Activated CD8-positive, alpha-beta memory T cell treated with anti-CD3 and anti-CD28 coated beads for 1 hour (primary cell): ENCODE measurements at places on chromosomes 6 and 20.

DNA sequence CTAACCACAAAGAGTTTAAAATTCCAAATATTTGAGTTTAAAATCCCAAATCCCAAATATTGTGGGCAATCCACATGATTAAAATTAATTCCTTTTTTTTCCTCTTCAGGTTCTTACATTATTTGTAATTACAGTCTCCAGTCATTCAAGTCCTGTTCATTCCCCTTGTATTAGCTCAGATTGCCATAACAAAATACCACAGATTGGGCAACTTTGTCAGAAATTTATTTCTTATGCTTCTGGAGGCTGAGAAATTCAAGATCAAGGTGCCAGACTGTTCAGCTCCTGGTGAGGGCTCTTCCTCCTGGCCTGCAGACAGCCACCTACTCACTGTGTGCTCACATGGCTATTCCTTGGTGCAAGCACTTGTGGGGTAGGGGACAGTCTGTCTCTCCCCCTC lies 105.5 kb downstream of the ARMC2 start:
- no peak for DNase-seq

GRCh38 chr6:110778333-110778732 lies 36.9 kb downstream of the CDK19 start:
- DNase-seq: no peak

DNA sequence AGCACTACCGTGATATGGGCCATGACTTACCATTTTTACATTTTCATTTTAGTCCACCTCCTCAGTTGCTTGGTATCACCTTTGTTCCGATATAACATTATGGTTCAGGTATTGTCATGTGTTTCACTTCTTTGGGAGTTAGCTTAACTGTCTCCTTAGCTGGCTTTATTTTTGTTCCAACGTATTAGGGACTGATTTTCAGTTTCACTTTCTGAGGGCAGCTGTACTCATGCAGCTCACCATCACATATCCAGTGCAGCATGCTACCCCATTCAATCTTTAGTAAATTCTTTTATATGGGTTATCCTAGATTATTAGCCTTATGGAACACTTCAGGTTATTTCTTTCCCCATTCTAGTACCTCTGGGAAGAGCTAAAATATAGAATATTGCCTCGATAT lies 362.2 kb upstream of the IRAK1BP1 start:
- DNase-seq: no peak

- DNase-seq: no peak
These were observed 16.1 kb upstream of the ASF1A start for GRCh38 chr6:118877806-118878205.

DNA sequence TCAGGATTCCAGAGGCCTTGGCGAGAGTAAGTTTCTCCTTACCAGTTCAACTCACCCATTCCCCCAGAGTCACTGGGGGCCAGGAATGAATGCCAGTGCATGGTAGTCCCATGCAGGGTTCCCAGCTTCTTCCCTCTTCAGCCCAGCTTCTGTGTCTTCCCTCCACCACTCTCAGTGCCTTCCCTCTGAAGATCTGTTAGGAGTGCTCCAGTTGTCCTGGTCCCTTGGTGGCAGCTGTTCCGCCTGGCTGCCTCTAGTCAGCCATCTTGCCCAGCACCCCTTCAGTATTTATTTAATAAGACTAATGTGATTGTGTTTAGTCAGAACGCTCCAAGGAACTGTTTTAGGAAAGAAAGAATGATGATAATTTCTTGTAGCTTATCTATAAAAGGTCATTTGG lies 23.1 kb downstream of the FIG4 start:
- DNase-seq: no peak

- DNase-seq: no peak
These were observed 154.8 kb upstream of the KCNQ5 start for GRCh38 chr6:72466971-72467566.

- no peak for DNase-seq
These were observed 37.5 kb upstream of the KLHL31 start for GRCh38 chr6:53703047-53703446.

DNA sequence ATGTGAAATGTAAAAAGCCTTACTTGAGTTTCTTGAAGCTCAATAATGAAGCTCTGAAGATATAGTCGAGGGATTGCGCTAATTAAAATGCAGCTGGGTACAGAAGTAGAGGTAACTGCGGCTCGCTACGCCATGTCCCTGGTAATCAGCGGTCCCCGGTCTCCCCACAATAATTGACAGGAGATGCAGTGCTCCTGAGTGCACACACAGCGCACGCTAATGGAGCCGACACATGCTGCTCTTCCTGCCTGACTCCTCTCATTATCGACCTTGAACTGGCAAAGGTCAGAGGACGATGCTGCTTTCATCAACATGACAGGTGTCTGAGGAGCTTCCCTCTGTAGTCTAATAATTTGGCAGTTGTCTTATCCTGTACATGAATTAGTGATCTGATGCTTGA lies 365.9 kb downstream of the RNF144B start:
- no peak for DNase-seq

- no peak for DNase-seq
These were observed 76.9 kb downstream of the NCOA3 start for GRCh38 chr20:47578543-47578942.

- DNase-seq: no peak
These were observed 910.8 kb downstream of the C6orf118 start for GRCh38 chr6:164398647-164399046.

- no peak for DNase-seq
These were observed 106.4 kb downstream of the SNX5 start for GRCh38 chr20:17862171-17862570.

GRCh38 chr6:140766999-140767398 lies 1365.7 kb upstream of the GJE1 start:
- DNase-seq: no peak

GRCh38 chr20:3672547-3673171 lies 9.2 kb downstream of the ADAM33 start:
- DNase-seq: no peak

DNA sequence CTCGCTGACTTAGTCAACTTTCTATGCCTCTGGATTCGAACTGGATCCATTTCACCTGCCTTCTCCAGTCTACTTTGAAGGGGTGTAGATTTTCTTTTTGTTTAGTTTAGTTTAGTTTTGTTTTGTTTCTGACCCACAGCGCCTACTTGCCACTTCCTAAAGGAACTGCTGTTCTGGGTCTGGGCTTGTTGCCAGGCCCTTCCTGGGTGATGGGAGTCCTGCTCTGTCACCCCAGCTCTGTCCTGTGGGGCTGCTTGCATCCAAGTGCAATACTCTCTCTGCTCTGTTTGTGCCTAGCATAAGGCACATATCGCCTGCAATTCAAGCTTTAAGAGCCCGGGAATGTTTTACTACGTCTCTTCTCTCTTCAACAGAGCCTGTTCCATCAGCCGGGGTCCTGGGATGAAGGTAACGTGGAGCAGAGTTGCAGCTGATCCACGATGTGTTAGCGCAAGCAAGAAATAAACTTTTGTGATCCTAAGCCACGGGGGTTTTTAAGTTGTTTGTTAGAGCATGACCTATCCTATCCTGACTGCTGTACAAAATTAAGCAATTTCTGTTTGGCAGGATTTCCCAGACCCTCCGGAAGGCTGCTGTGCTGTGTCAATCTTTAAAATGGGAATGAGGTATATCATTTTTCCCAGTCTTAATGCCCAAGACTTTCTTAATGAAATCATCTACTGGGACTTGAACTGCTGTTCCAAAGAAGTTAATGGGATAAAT lies 30.9 kb upstream of the TAGAP start:
- DNase-seq: no peak

- no peak for DNase-seq
These were observed 11.1 kb downstream of the YWHAB start for GRCh38 chr20:44896583-44896982.

- DNase-seq: no peak
These were observed 1.1 kb upstream of the TMEM74B start for GRCh38 chr20:1185790-1186334.

- DNase-seq: no peak
These were observed 796.7 kb downstream of the QKI start for GRCh38 chr6:164211254-164211653.

- no peak for DNase-seq
These were observed 11.6 kb downstream of the GPR31 start for GRCh38 chr6:167146135-167146534.

- no peak for DNase-seq
These were observed 16.3 kb downstream of the LRRC1 start for GRCh38 chr6:53811082-53811481.

DNA sequence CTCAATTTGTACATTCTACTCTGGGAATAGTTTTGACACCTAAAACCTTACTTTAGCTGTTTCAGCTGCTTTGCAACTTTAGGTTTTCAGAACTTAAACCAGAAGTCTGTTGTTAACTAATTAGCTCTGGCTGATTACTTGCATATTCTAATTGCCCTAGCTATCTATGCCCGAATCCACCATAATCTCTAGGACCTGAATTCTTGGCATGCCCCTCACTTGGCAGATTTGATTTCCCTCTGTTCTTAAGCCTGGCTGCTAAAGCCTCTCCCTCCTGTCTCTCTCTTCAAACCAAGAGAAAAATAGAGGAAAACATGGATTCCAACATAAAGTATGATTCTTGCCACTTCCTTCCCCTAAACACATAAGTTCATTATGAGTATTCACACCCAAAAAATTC lies 35.0 kb upstream of the LIN28B start:
- no peak for DNase-seq

- DNase-seq: no peak
These were observed 357.5 kb downstream of the HDGFL1 start for GRCh38 chr6:22926790-22927354.

- DNase-seq: no peak
These were observed at the start of gene CASS4 for GRCh38 chr20:56411759-56412472. TSS of gene CASS4 (plus strand) at chr20:56412260. CDS start at chr20:56412459, 199 bp downstream.

DNA sequence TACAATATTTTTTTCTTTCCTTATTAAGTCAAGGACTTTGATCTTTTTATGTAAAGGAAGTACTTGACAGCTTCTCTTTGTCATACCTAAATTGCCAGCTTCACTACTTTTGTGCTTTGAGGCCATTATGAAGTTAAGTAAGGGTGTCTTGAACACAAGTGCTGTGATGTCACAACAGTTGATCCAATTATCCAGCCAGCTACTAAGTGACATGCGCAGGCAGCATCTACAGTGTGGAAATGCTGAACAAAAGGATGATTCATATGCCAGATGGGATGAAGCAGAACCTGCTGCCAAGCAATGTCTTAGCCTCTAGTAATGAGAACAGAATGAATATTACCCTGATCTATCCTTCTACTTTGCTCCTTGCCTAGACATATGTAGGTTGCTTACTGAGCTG lies 68.3 kb upstream of the TMEM244 start:
- no peak for DNase-seq

DNA sequence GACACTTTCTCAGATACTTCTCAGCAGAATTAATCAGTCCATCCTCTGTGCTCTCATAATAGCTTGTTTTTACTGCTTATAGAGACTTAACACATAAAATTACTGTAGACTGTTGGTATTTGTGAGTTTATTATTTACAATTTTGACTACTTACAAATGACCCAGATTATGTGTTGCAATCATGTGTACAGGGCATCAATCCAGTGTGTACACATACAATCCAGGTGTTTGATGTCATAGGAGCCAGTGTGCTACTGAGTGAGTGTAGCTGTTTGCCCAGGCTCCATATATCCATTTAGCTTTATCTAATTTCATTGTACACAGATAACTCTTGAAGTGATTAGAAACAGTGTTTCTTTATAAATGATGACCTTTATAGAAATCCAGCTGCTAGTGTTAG lies 31.3 kb downstream of the TRMT11 start:
- no peak for DNase-seq
